ENCODE measurements at places on chromosomes 16 and 17.

DNA sequence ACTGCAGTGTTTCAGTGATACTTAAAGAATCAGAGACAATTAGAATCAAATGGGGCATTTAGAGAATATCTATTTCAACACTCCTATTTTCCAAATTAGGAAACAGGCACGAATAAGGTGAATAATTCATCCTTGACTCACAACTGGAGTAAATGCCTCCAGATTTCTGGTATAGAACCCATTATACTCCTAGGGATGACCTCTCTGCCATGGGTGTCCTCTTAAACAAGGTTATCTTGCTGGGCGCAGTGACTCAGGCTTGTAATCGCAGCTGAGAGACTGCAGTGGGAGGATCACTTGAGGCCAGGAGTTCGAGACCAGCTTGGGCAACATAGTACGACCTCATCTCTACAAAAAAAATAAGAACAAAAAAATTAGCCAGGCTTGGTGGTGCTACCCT lies 139.8 kb upstream of the ELAC2 start:
- DNase-seq = no peak

- DNase-seq = no peak
Measured at GRCh38 chr17:61774724-61775123, 88.6 kb downstream of the BRIP1 start.

DNA sequence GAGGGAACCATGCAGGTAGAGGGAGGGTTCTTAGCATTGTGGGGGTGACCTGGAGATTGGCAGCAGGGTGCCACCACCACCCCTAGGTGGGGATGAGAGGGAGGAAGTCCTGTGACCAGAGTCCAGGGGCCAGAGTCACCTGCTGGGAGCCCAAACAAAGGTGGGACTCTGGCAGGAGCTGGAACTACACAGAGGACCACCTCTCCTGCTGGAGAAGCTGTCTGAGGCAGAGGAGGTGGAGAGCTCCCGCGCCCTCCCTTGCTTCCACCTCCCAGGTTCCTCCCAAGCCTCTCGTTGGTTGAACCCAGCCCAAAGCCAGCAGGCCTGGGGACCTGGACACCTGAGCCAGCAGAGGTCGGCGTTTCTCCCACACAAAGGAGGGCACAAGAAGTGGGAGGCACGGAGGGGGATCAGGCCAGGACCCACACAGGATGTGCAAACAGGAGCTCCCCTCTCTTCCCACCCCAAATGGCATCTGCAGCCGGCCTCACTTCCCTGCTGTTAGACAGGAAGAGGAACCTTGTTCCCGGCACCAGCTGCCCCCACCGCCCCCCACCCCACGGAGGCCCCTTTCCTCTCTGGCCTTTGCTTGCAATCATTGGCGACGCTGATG lies 154.6 kb downstream of the SEC14L1 start:
- no peak for DNase-seq

- DNase-seq = no peak
Measured at GRCh38 chr17:63963123-63963522, 9.6 kb downstream of the SCN4A start.

DNA sequence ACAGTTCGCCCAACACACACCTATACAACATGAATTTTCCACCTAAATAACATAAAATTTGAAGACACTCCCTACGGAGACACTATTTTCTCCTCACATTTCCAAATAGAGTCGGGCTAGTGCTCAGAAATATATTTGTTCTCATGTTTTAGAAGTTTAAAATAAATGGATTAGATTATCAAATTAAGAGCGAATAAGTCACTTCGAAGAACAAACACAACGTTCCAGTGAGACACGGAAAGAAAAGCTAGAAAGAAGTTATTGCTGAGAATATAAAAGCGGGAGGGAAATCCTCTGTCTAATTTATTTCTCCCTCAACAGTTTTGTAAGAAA lies 2.0 kb upstream of the HS3ST3B1 start:
- no peak for DNase-seq

GRCh38 chr16:52309446-52310416 lies 237.2 kb downstream of the TOX3 start:
- no peak for DNase-seq

GRCh38 chr17:49338883-49339282 lies 23.2 kb downstream of the ZNF652 start:
- no peak for DNase-seq

- no peak for DNase-seq
Measured at GRCh38 chr17:6460531-6461161, 16.4 kb downstream of the PIMREG start.

DNA sequence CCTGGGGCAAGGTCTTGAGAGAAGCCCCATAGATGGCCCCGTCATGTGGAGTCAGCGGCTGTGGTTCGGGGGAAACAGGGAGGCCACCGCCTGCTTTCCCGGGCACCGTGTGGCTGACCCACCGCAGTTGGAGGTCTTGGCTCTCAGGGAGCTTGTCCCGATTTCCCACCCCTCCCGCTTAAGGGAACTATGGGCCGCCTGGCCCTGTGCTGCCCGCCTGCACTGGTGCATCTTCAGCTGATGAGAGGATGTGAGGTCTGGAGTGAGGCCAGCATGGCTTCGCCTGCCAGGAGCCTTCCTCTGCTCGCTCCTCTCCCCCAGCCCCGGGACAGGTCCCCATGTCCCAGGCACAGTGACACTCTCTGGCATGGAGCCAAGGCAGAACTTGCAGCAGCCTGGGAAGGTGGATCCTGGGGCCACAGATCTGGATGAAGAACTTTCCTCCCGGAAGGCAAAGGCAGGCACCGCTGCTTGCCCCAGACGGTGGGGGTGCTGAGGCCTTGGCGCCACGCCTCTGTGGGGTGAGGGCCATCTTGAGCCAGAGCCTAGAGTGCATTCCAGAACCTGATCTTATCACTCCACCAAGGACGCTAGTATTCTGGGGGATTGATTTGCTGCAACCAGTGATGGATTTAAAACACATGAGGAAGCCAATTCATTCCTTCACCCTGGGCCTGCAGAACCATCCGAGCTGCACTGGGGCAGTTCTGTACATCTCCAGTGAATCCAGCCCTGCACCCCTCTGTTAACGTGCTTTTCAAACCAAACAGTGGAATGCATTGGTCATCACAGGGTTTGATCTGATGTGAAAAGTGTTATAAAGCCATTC lies 178.6 kb upstream of the TNRC6C start:
- DNase-seq = no peak

DNA sequence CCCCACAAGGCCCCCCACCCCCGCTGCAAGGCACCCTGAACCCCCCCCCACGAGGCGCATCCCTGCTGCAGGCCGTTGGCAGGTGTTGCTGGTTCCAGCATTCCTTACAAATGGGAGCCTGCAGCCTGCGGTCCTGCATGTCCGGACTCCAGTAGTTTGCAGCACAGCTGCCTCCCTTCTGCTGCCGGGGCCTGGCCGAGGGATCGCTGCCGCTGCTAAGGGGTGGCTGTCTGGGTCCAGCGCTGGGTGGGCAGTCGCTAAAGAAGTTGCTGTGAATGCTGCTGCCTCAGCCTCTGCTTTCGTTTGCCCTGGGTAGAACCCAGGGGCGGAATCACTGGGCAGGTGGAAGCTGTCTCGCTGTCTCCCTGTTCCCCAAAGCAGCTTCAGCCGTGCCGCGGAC lies 11.8 kb downstream of the UTS2R start:
- no peak for DNase-seq

- no peak for DNase-seq
Measured at GRCh38 chr16:86971251-86971650, 345.9 kb downstream of the C16orf95 start.

- no peak for DNase-seq
Measured at GRCh38 chr17:45383003-45383402, 49.7 kb downstream of the ARHGAP27 start.

- no peak for DNase-seq
Measured at GRCh38 chr17:37691807-37692206, 48.6 kb upstream of the DDX52 start.

DNA sequence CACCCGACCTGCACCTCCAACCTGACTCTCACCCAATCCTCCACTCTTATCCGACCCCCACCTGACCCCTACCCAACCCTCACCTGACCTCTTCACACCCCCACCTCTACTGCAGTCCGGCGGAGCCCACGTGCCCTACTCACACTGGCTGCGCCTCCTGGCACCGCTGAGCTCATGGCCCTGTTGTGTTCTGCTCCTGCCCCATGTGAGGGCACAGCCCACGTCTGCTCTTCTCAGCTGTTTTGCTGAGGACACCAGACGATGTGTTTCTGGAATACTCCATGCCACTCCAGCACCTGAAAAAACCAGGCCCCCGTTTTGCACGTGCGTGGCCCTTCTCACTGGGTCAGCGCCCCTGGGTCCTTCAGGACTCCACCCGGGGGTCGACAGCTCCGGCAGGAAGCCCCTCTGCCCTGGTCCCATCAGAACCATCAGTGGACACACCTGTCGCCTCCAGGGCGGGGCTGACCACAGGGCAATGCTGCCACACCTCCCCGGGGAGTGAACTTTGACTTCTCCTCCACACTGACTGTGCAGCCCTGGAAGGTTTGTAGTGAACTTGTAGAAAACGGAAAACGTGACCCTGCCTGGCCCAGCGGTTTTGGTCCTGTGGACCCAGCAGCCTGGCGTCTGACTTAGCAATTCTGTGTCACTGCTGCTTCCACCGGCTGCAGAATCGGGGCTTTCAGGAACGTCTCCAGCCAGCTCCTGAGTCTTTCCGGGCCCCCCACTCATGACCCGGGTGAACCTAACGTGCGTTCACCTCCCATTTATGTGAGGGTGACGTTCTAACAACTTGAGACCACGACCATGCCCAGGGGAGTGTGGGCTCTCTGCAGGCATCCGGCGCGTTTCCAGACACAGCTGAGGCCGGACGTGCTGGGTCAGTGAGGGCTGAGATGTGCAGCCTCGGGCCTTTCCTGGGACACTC lies 5.7 kb upstream of the RAB40B start:
- no peak for DNase-seq

DNA sequence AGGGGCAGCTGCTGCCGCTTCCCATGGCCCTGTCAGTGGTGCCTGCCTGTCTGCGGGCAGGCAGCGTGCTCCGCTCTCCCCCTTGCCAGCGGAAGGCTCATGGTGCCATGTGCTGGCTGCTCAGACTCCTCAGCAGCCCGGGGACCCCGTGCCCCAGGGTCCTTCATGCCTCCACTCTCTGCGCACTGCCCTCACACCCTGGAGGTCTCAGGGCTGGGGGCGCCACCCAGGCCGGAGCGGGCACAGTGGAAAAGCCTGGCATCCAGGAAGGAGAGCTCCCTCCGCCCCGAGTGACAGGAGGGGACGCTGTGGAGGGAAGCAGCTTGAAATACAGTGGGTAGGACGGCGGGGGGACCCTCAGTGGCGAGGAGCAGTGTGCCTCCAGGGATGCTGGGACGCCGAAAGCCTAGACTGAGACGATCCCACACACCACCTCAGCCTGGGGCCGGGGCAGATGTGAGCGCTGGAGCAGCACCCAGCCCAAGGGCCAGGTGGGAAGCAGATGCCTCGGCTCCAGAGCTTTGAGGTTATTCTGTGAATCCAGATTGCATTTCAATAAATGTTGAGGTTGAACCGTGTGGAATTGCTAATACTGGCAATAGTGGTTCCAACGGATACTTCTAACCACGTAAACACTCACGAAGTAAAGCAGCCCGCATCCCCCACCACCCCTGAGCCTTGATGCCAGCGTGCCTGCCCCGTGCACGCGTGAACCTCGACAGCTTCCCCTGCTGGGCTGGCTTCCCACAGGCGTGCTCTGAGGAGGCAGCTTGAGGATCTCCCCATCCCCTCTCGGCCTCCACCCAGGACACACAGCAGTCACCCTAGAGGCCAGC lies 6.5 kb downstream of the TMEM204 start:
- no peak for DNase-seq

DNA sequence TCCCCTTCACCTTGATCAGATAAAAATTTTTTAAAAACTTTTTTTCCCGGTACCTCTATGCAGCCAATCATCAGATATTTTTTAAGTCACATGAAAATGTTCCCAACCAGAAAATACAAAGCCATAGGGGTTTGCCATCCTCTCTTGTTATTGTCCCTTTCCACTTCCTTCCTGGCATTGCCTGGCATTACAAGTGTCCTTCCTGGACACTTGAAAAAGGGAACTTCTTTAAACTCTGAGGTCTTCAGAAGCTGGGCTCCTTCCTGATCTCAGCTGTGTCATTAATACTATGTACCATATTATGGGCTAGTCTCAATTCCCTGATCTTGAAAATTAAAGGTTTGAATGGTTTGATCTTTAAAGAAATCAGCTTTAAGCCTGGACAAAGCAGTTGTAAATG lies 64.9 kb downstream of the TEX14 start:
- peak; percentile 48 for DNase-seq

DNA sequence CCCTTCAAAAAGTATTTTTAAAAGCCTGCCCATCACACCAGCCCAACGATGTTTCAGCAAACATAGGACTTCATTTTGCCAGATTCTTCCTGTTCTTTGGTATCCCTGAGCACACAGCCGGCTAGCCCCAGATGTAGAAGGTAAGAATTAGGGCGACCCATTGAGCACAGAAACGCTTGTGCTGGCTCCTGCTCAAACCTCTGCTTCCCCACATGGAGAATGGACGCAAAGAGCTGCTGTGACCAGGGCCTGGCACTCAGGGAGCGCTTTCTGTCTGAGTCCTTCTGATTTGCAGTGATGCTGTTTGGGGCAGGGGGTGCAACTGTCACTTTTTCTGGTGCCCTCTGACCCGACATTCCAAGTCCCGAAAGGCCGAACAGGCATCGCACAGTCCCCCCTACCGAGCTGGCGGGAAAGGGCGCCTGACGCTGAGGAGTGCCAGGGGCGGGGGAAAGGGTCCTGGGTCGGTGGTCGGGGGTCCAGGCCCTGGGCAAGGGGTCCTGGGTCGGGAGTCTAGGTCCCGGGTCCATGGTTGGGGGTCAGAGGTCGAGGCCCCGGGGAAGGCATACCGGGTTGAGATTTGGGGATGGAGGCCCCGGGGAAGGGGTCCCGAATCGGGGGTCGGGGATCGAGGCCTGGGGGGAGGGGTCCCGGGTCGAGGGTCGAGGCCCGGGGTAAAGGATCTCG lies 930 bp downstream of the CHMP1A start:
- no peak for DNase-seq

GRCh38 chr16:85227084-85227945 lies 115.0 kb upstream of the CIBAR2 start:
- DNase-seq = no peak

- peak; percentile 22 for DNase-seq
Measured at GRCh38 chr16:67447508-67448076, 16.7 kb downstream of the HSD11B2 start.

DNA sequence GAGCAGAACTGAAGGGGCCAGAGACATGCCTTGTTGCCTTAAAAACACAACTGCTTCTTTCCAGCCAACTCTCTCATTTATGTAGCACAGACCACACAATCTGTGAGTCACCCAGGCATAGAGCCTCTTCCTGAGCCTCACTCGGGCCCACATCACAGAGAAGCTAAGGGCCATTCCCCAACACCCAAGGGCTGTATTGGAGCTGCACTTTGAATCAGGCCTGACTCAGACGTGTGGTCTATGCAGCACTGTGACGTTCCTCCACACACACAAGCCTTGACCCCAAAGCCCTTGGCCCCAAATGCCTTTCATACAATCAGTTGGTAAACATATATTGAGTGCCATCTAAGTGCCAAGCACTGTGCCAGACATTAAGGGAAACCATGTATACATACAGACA lies 308.9 kb upstream of the DYNLRB2 start:
- DNase-seq = no peak

GRCh38 chr17:81040791-81041337 lies 5.9 kb downstream of the BAIAP2 start:
- no peak for DNase-seq
